ENCODE measurements at places on chromosomes 11 and 22.

- DNase-seq, result no peak
These were observed 1598.1 kb downstream of the FAM181B start for GRCh38 chr11:81135570-81135969.

GRCh38 chr22:30422481-30423300 lies 2.9 kb upstream of the MTFP1 start:
- peak; percentile 65 for DNase-seq

- no peak for DNase-seq
These were observed 89.0 kb downstream of the MUC15 start for GRCh38 chr11:26483108-26483507.

DNA sequence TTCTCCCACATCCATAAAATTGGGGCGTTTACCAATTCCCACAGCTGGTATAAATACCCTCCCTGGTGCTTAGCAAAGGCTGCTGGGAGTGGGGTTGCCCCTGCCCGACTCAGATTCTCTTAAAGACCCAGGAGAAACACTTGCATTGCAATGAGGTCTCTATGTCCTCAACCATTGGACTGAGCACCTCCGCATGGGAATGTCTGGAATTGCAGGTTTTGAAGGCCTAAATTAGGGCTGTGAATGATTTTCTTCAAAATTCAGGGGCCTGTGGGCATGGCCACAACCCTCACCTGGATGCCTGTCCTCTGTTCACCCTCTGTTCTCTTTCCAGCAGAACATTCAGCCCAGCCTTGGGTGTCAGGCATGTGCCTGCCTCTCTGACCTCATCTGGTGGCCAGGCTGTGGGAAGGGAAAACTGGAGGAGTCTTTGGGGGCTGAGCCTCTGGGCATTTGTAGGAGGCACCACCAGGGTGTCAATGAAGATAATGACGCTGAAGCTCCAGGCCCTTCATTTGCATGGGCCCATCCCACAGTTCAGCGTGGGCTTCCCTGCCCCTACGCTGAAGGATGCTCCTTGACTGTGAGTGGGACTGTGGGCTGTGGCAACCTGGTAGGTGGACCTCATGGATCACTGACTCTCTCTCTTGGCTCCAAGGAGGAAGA lies 52.7 kb upstream of the MYEOV start:
- DNase-seq, result no peak

DNA sequence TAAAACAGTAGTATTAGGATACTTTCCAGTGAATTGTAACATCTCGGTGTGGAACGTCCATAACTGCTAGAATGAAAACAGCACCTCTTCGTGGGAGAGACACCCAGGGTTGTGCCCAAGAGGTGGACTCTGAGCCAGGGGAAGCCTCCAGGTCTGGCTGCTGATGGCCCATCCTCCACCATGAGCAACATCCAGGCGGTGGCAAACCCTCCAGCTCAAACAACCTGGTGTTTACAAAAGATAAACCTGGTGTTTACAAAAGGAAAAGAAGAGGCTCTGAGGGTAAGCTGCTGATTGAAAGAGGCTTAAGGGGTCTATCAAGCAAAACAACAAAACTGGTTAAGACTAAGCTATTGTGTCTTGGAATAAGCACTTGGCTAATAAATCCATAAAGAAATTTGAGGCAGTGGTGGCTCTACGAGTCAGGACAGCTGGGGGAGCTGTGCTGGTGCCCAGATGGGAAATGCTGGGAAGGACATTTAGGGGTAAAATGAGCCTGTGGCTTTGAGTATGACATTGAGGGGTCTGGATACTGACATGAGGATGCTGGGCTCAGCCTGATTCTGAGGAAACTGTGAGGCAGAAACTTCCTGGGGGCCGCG lies 909.0 kb downstream of the BRD1 start:
- no peak for DNase-seq

GRCh38 chr22:25621986-25622385 lies 57.5 kb downstream of the GRK3 start:
- no peak for DNase-seq

- DNase-seq, result no peak
These were observed 21.9 kb downstream of the PC start for GRCh38 chr11:66936311-66936711.

- no peak for DNase-seq
These were observed 31.1 kb upstream of the RAB30 start for GRCh38 chr11:83102834-83103233.

DNA sequence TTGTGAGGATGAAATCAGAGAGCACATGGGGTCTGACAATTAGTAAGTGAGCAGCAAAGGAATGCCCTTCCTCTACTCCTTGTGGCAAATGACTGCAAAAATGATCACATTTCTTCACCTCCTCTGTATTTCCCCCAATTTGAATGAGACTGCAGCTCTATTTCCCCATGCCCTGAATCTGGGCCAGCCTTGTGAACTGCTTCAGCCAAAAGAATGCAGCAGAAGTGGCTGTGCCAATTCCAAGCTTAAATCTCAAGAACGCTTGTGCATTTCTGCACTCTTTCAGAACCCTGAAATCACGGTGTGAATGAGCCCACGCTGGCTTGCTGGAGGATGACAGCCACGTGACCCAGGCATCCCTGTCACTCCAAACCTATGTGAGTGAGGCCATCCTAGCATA lies 9.9 kb downstream of the SLC43A3 start:
- no peak for DNase-seq

GRCh38 chr11:24755260-24755839 lies 258.5 kb downstream of the LUZP2 start:
- no peak for DNase-seq

- DNase-seq, result no peak
These were observed 14.1 kb downstream of the MIAT start for GRCh38 chr22:26671317-26672059.

- DNase-seq, result no peak
These were observed 2.6 kb downstream of the PHOX2A start for GRCh38 chr11:72241291-72241781.

GRCh38 chr11:44575288-44575672 lies 9.8 kb downstream of the CD82 start:
- no peak for DNase-seq

DNA sequence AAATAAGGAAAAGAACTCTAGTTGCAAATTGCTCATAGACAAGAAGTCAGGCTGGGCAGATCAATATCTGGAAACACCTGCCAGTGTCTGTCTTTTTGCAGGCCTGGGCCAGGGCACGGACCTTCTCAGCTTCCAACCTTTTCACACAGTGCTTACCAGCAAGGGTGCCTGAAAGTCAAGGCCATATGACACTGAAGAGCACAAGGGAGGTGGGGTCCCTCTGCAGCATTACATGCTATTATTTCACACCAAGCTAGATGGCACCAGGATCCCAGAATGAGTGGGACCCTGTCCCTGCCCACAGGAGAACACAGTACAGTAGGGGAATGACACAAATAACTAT lies 5.9 kb upstream of the PEX26 start:
- no peak for DNase-seq

- no peak for DNase-seq
These were observed 18.5 kb downstream of the PRR33 start for GRCh38 chr11:1873048-1873812.

DNA sequence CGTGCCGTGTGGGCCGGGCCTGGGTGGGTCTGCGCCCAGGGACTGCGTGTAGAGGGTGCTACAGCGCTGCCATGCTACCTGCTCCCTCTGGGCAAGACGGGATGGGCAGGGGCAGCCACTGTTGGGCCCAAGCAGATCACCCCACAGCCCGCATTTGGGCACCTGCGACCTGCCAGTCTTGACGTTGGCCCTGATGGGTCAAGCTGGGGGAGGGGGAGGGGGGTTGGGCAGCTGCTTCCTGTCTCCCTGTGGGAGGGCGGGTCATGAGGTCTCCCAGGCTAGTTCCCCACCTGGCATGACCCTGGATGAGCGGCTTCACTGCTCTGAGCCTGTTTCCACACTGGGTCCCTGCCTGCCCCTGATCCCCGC lies 2.8 kb upstream of the RPS19BP1 start:
- peak; percentile 50 for DNase-seq

DNA sequence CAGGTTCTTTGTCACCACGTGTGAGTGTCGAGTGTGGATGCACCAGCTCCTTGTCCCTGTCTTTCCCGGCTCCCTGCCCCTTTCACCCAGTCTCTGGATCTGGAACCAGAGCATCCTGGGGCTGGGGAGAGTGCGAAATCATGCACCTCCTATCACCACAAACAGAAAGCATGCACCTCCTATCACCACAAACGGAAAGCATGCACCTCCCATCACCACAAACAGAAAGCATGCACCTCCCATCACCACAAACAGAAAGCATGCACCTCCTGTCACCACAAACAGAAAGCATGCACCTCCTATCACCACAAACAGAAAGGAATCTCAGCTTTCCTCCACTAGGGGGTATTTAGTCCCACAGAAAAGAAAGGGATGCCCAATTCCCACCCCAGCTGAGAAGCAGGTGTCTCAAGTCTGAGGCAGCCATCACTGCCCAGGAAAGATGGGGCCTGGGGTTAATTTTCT lies 5.9 kb upstream of the GLB1L3 start:
- peak; percentile 49 for DNase-seq

GRCh38 chr11:8654503-8654902 lies 28.0 kb downstream of the TRIM66 start:
- DNase-seq, result no peak

GRCh38 chr11:80412604-80413003 lies 971.8 kb upstream of the TENM4 start:
- DNase-seq, result no peak

GRCh38 chr11:83409891-83410290 lies 123.7 kb upstream of the CCDC90B start:
- DNase-seq, result no peak

DNA sequence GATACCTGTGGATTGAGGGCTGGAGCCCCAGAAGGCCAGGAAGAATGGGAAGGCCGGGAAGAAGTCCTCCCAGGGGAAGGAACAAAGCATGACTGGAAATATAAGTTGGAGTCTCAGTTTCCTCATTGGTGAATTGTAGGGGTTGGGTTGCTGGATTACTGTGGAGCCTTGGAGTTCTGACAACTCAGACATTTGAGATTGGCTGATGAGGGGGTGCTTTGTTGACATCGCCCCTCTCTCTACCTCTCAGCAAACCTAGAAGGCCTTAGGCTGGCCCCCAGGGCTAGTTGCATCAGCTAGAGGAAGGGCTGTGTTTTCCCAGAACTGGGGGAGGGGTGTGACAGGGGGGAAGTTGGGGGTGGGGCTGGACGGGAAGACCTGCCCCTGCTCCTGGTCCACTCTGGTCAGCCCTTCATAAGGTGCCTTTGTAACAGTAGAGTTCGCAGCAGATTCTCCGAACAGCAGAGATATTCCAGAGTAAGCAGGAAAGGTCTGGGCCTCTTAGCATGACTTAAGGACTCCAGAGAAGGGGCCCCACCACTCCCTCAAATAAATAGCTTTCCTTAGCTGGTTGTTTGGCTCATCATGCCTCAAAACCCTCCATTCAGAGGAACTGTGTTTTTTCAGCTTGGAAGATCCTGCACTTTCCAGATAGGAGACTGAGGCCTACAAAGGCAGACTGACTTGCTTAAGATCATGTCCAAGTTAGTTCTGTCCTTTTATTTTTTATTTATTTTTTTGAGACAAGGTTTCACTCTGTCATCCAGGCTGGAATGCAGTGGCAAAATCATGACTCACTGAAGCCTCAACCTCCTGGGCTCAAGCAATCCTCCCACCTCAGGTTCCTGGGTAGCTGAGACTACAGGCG lies 12.5 kb upstream of the THRSP start:
- DNase-seq, result peak; percentile 67

GRCh38 chr11:84140386-84141169 lies 854.4 kb upstream of the CCDC90B start:
- no peak for DNase-seq

- DNase-seq, result no peak
These were observed 5.2 kb downstream of the PITPNM1 start for GRCh38 chr11:67499808-67500483.

DNA sequence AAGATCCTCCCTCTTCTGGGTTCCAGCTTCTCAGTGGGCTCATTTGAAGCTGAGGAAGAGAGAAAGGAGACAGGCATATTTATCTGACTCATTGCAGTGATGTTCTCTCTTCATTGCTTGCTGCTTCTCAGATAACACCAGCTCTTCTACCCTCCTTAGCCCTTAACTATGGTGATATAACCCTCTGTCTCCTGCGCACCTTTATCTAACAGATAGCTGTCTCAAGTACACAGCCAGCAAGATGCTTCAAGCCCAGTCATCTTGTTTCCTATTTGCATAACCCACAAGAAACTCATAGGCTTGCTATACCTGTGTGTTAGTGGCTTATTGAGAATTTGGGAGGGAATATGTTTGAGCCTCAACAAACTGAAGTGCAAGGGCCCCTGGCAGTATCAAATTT lies 12.6 kb downstream of the PRSS23 start:
- DNase-seq, result no peak

DNA sequence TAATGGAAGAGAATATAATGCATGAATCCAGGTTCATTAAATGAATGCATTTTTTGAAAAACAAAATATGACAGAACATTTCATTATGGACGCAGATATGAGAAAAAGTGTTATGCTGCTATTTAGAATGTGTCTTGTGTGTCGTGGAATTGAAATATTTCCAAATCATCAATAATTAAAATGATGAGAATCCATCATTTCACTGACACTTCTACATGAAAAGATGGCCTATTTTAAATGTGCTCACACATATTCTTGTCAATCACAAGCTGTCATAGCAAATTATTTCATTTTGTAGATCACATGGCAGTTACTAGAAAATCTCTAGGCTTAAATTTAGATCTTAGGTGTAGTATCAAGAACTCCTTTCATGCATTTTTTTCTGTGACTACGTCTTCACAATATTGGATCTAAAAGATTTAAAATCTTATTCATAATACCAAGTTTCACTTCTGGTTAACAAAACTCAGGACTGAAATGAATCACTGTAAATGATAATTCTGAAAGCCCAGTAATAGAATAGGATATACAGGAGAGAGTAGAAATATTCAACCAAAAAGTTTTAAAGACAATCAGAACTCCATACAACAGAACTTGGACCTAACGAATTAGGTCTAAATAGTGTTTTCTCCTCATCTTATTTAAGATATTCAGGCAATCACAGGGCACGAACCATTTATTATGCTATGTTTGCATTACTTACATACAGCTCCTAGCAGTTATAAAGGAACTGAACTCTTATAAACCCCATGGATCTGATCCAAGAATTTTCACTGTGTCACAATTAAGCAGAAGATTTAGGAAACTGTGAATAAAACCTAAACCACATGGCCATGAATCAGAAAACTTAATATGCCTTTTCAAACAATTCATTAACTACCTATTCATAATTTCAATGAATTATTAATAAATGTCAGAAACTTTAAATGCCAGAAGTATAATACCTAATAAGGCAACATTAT lies 67.7 kb downstream of the DCDC1 start:
- DNase-seq, result no peak

DNA sequence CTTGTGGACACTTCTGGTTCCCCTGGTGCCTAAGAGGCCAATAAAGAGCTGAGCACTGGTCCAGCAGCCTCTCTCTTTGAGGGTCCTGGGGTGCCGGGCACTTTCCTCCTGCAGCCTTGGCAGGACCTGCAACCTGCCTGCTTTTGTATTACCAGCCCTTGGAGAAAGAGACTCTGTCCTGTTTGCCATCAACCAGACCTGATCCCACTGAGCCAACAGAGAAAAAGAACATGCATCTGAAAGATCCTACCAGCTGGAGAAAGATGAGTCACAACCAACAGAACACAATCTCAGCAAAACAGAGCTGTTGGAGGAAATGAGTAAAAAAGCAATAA lies 321.0 kb downstream of the DDX10 start:
- no peak for DNase-seq

- DNase-seq, result no peak
These were observed 21.5 kb upstream of the EMID1 start for GRCh38 chr22:29183971-29184848.

GRCh38 chr11:47216121-47216798 lies 1.5 kb downstream of the DDB2 start:
- DNase-seq, result no peak
